ENCODE measurements at places on chromosomes 5 and 9. TPM values are rescaled to one million over a fixed set of nuclear protein-coding genes. Genes with fewer than 3 reads are reported as not detected.
A peak's percentile ranks its signal among the peaks of the same experiment; 100 is the strongest.

CCDC192 gene
- total RNA-seq = not detected

TRAF1 gene
- total RNA-seq = 2.0 TPM

HEMGN gene
- 0.31 TPM for total RNA-seq

TSSK1B gene
- not detected for total RNA-seq

GABRA1 gene
- not detected for total RNA-seq

LCP2 gene
- 3.9 TPM for total RNA-seq

EGR1 gene
- total RNA-seq = 73.0 TPM

WDR31 gene
- total RNA-seq = 2.3 TPM

DNA sequence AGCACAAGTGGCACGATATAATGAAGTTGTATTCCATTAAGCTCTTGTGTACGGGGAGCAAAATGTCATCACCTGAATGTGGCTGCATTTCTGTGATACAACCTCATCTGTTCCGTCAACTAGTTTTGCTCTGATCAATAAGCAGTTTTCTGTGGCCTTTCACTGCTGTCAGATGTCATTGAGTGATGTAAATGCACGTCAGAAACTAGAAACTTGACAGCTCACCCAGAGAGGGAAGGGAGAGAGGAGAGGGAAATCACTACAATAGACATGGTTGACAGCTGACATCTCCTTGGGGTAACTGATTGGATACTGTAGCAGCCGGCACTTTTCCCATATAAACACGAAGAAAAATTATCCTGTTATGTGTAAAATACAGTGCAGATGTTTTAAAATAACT lies 62.7 kb downstream of the SNX24 start:
- no peaks in the 10 kb centered on the region for H3K36me3 ChIP-seq
- H3K4me3 ChIP-seq = no peak overlapping the region
- H3K4me1 ChIP-seq = no peaks in the 10 kb centered on the region
- no peak overlapping the region for H3K27ac ChIP-seq

DNA sequence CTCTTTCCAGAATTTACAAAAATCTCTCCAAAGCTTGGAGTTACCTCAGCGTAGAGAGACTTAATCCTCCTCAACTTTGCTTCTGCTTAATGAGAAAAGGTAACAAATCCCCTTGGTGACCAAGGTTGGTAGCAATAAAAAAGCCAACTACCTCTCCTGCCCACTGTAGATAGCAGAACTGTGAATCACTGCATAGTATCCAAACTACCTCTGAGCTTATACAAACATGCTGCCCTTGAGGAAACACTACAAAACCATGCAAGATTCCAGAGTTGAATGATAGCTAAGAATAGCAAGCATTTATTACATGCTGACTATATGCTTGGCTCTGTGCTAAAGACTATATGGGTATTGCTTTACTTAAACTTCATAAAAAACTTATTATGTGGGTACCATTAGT lies 2.8 kb upstream of the ADAMTS12 start:
- no peak overlapping the region for H3K27ac ChIP-seq
- H3K36me3 ChIP-seq = no peaks in the 10 kb centered on the region
- H3K27me3 ChIP-seq = peaks cover 6% of the 10 kb centered on the region

- no peaks in the 10 kb centered on the region for H3K27me3 ChIP-seq
- no peak for DNase-seq
- no peak overlapping the region for H3K27ac ChIP-seq
- H3K4me3 ChIP-seq = no peak overlapping the region
- H3K36me3 ChIP-seq = no peaks in the 10 kb centered on the region
Observed at GRCh38 chr9:99189887-99190596, 31.7 kb downstream of the ALG2 start.

GRCh38 chr9:129145841-129146292 lies 32.2 kb downstream of the IER5L start:
- no peaks in the 10 kb centered on the region for H3K27me3 ChIP-seq
- peaks cover 21% of the 10 kb centered on the region for H3K36me3 ChIP-seq
- H3K4me3 ChIP-seq = no peak overlapping the region
- no peaks in the 10 kb centered on the region for H3K4me1 ChIP-seq
- peak overlapping the region; percentile 99 for H3K27ac ChIP-seq

GRCh38 chr9:115195912-115196311 lies 78.0 kb upstream of the TNC start:
- H3K27me3 ChIP-seq = no peaks in the 10 kb centered on the region
- no peak overlapping the region for H3K4me3 ChIP-seq
- H3K36me3 ChIP-seq = no peaks in the 10 kb centered on the region
- DNase-seq = no peak
- H3K4me1 ChIP-seq = no peaks in the 10 kb centered on the region

GRCh38 chr9:133876836-133877235 lies 115.3 kb downstream of the VAV2 start:
- no peaks in the 10 kb centered on the region for H3K36me3 ChIP-seq
- H3K27me3 ChIP-seq = no peaks in the 10 kb centered on the region
- no peak overlapping the region for H3K27ac ChIP-seq
- no peak overlapping the region for H3K4me3 ChIP-seq
- DNase-seq = no peak

DNA sequence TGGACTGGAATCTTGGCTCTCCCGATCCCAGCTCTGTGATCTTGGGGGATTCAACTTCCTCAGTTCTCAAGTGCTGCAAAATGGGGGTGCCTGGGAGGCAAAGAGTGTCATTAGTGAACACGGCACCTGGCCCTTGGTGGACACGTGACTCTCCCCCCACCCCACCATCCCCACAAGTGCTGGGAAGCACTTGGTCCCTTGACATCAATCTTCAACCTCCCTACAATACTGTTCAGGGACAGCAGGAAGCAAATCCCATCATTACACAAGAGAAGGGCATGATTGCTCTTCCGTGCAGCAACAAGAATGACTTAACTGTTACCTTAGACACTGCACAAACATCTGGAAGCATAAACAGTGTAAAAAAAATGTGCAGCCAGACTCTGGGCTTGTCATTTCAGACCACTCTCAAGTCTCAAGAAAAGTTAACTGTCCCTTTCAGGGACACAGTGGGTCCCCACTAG lies 61.4 kb downstream of the PSMB7 start:
- no peaks in the 10 kb centered on the region for H3K27me3 ChIP-seq
- DNase-seq = no peak
- H3K4me1 ChIP-seq = peaks cover 16% of the 10 kb centered on the region
- no peak overlapping the region for H3K27ac ChIP-seq
- H3K4me3 ChIP-seq = no peak overlapping the region

DNA sequence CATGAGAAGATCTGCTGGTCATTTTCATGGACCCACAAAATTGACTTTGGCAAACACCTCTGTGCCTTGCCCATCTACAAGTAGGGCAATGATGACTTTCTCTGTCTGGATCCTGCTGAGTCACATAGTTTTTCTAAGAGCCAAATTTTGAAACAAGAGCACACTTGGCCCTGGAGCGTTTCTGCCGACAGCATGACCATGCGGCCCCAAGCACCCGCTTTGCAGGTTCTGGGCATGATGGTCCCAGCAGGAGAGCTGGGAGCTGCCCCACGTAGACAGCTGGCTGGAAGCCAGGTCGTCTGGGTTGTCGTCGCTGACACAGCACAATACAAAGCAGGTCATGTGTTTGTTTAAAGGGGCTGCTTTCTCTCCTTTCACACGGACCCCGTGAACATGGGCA lies 159.8 kb downstream of the SYK start:
- no peaks in the 10 kb centered on the region for H3K27me3 ChIP-seq
- no peak for DNase-seq
- no peak overlapping the region for H3K4me3 ChIP-seq
- no peak overlapping the region for H3K27ac ChIP-seq
- no peaks in the 10 kb centered on the region for H3K4me1 ChIP-seq

- H3K4me1 ChIP-seq = no peaks in the 10 kb centered on the region
- no peak for DNase-seq
- no peak overlapping the region for H3K27ac ChIP-seq
- H3K36me3 ChIP-seq = no peaks in the 10 kb centered on the region
Observed at GRCh38 chr9:98809311-98810101, 2.0 kb downstream of the GALNT12 start.

DNA sequence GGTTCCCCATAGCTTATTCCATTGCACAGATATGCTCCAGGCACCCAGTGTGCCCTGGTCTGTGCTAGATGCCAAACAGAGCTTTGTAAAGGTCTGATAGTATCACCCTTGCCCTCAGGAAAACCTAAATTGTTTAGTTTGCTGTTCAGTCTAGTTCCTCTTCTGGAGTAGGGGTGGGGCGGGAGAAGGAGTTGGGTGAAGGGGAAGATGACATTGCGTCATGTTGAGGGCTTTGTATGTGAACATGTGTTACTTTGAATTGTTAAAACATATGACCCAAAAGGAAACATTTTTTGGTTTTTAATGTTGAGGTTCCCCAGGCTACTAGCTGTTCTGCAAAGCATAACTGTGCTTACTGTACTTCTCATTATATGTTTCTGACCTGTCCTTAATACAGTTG lies 40.6 kb downstream of the HACD4 start:
- H3K4me3 ChIP-seq = no peak overlapping the region
- H3K4me1 ChIP-seq = no peaks in the 10 kb centered on the region
- H3K27me3 ChIP-seq = no peaks in the 10 kb centered on the region
- no peak for DNase-seq
- peaks cover 31% of the 10 kb centered on the region for H3K36me3 ChIP-seq

- no peak overlapping the region for H3K27ac ChIP-seq
- H3K4me3 ChIP-seq = no peak overlapping the region
- H3K36me3 ChIP-seq = no peaks in the 10 kb centered on the region
- no peak for DNase-seq
- H3K4me1 ChIP-seq = no peaks in the 10 kb centered on the region
- H3K27me3 ChIP-seq = no peaks in the 10 kb centered on the region
Observed at GRCh38 chr5:170221327-170221741, 11.5 kb upstream of the C5orf58 start.

DNA sequence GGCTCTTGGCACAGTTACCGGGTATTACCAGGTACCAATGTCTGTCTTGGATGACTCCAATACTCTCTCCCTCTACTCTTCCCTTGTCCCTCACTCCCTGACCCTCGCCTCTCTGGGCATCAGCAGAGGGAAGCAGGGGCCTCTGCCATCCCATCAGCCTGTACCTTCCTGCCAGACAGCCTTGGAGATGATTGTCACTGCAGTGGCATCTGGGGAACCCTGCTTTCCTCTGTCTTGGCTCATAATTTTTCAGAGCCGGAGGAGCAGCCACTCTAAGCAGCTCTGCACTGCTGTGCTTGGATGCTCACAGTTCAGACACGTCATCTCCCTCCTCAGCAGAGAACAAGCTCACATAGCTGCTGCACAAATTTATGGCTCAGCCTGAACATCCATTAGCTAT lies 274.1 kb downstream of the SMARCA2 start:
- no peaks in the 10 kb centered on the region for H3K4me1 ChIP-seq
- H3K27ac ChIP-seq = no peak overlapping the region
- no peaks in the 10 kb centered on the region for H3K27me3 ChIP-seq
- DNase-seq = no peak
- H3K36me3 ChIP-seq = no peaks in the 10 kb centered on the region
- no peak overlapping the region for H3K4me3 ChIP-seq

DNA sequence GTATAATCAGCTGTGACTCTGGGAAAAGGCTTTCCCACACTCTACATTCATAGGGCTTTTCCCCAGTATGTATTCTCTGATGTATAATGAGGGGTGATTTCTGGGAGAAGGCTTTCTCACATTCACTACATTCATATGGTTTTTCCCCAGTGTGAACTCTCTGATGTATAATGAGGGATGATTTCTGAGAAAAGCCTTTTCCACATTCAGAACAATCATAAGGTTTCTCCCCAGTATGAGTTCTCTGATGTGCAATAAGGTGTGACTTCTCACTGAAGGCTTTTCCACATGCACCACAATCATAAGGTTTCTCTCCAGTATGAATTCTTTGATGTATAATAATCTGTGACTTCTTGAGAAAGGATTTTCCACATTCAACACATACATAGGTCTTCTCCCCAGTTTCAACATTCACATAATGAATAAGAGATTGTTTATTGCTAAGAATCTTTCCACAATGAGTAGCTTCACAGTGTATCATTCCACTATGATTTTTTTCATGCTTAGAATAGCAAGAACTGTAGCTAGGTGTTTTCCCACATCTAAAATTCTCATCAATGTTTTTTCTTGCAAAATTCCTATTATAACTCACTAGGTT lies 26.7 kb upstream of the ZNF300 start:
- H3K27me3 ChIP-seq = no peaks in the 10 kb centered on the region
- no peak overlapping the region for H3K27ac ChIP-seq
- no peak overlapping the region for H3K4me3 ChIP-seq
- DNase-seq = no peak

GRCh38 chr5:8491254-8491653 lies 622.3 kb downstream of the MTRR start:
- H3K27ac ChIP-seq = no peak overlapping the region
- H3K4me3 ChIP-seq = no peak overlapping the region
- no peaks in the 10 kb centered on the region for H3K27me3 ChIP-seq
- no peaks in the 10 kb centered on the region for H3K4me1 ChIP-seq
- no peaks in the 10 kb centered on the region for H3K36me3 ChIP-seq

GRCh38 chr5:60066502-60066901 lies 173.0 kb upstream of the PDE4D start:
- no peak overlapping the region for H3K4me3 ChIP-seq
- H3K27ac ChIP-seq = no peak overlapping the region
- H3K36me3 ChIP-seq = no peaks in the 10 kb centered on the region
- H3K27me3 ChIP-seq = no peaks in the 10 kb centered on the region
- DNase-seq = no peak

DNA sequence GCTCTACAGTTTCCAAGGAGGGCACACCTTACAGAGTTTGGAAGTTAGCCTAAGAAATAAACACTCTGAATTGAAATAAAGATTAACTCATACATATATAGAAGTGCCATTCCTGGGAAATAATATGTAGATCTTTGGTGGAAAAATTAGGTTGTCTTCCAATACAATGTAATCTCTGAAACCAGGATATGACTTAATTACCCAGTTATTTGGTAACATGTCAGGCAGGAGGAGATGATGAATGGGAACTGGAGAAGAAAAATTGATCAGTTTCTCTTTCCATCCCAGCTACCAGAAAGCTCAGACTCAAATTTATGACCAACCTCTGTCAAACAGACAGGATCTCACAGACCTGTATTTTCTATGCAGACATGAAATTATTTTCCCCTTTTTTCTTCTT lies 215.2 kb upstream of the SNX2 start:
- H3K4me1 ChIP-seq = no peaks in the 10 kb centered on the region
- no peak overlapping the region for H3K27ac ChIP-seq
- no peak for DNase-seq
- no peaks in the 10 kb centered on the region for H3K36me3 ChIP-seq
- no peaks in the 10 kb centered on the region for H3K27me3 ChIP-seq

DNA sequence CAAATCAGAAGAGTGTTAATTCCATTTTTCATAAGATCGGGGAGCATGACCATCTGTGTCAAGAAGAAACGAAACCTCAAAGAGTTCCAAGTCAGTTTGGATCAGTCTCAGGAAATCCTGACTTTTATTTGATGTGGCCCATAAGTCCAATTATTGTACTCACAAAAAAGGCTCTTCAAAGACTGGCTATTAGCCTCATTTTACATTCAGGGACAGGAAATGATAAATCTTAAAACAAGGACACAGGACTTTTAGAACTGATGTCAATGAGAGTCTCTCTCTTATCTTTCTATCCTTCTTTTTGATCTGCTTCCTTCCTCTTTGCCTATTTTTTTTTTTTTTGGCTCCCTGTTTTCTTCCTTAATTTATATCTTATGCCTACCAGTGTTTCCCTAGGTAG lies 43.7 kb upstream of the SHOC1 start:
- H3K27me3 ChIP-seq = no peaks in the 10 kb centered on the region
- no peak for DNase-seq
- H3K27ac ChIP-seq = no peak overlapping the region
- H3K4me1 ChIP-seq = peaks cover 6% of the 10 kb centered on the region
- no peaks in the 10 kb centered on the region for H3K36me3 ChIP-seq

GRCh38 chr5:72183101-72183520 lies 75.8 kb downstream of the MAP1B start:
- no peak for DNase-seq
- H3K27me3 ChIP-seq = no peaks in the 10 kb centered on the region
- no peak overlapping the region for H3K27ac ChIP-seq
